T-cell (primary cell): ENCODE measurements at places on chromosomes 1 and 21.
A peak's percentile ranks its signal among the peaks of the same experiment; 100 is the strongest.

DNA sequence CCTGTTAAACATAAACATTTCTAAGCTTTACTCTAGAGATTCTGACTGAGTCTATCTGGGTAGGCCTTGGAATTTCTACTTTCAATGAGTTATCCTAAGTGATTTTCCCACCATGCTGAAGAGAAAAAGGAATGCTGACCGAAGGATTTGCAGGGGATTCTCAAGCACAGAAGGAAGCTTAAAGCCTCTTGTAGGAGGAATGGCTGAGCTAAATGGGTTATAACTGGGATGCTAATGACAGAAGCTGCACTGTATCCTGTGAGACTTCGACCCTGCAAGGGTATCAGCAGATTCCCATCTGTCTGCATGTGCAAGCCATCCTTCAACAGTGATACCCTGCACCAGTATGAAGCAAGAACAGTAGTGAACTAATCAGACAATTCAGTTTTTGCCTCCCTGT is 35.4 kb downstream of the SLC35D1 start:
- DNase-seq = no peak

DNA sequence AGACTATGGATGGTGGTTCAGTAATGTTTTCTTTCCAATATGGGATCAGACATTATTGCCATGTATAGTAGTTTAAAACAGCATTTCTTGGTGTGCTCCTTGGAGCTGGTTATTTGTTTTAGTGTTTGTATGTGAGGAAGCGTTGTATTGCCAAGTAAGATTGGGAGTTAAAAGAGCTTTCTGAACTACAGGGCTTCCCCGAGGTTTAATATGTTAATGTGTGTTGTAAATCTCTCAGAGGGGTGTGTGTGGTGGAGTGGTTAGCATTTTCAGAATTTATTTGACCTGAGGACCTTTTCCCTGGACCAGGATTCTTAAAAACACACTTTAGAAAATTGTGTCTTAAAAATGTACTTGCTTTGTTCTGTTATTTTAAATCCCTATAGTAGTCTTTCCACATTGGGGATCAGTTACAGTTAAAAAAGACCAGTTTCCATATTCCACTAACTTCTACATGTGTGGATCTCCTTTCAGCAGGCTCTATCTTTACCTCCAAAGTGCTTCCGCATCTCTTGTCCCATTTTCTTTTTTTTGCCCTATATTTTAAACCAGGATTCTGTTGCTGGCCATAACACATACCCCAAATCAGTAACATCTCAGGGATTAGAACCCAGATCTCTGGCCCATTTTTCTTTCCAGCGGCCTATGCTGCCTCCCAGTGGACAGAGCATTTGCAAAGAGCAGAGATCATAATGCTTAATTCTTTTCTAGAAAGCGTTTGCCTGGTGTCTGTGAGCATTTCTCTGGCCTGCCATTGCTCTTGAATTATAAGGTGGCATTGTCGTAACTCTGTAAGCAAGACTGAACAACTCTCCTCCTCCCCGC is 58.6 kb downstream of the PBX1 start:
- DNase-seq = no peak

- no peak for DNase-seq
These were observed 3.4 kb downstream of the RIPK4 start for GRCh38 chr21:41763398-41763931.

- DNase-seq = no peak
These were observed 162.4 kb upstream of the BEND5 start for GRCh38 chr1:48939042-48939441.

GRCh38 chr21:44982558-44983250 is 42.9 kb downstream of the SLX9 start:
- DNase-seq = no peak

DNA sequence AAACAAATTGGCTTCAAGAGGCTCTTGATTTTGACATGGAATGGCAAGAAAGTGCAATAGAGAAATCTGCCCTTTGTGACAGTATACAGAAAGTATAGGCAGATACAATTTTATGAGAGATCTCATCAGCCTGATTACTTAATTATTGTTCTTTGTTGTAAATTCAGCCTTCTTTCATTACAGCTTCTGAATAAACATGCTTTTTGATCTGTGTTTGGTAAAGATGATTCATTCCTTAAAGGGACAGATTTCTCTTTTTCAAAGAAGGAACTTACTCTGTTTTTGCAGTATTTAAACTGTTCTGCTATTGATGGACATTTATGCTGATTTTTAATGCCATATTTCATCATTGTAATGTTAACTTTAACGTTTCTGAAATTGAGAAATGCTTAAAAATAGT is 13.7 kb upstream of the MPC2 start:
- no peak for DNase-seq

GRCh38 chr1:150159550-150159949 is 9.8 kb downstream of the PLEKHO1 start:
- DNase-seq = no peak

- DNase-seq = no peak
These were observed 6.2 kb downstream of the FBXO2 start for GRCh38 chr1:11648039-11648438.

GRCh38 chr1:44225761-44226160 is 12.5 kb downstream of the DMAP1 start:
- no peak for DNase-seq

GRCh38 chr1:164695956-164696665 is 137.1 kb downstream of the PBX1 start:
- no peak for DNase-seq

- DNase-seq = no peak
These were observed 7.2 kb downstream of the SZRD1 start for GRCh38 chr1:16374266-16374665.

GRCh38 chr1:111855260-111855659 is 99.6 kb downstream of the DDX20 start:
- DNase-seq = no peak

DNA sequence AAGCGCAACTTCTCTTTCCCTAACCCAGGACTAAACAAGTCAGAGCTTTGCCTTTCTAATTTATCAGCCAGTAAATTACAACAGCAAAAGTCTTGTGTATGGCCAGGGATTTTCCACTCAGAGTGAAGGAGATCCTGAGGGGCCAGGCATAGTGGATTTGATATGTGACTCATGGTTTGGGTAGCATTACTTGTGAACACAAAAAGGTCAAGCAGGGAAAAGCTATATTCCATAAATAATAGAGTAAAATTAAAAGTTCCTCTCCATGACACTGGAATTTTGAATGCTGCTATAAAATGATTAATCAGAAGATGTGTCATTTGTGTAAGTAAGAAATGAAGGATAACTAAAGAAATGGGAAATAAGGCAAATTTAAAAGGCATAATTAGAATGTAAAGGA is 284.8 kb downstream of the HLX start:
- no peak for DNase-seq

GRCh38 chr1:9822897-9823692 is 670 bp downstream of the CLSTN1 start:
- DNase-seq = peak; percentile 23

DNA sequence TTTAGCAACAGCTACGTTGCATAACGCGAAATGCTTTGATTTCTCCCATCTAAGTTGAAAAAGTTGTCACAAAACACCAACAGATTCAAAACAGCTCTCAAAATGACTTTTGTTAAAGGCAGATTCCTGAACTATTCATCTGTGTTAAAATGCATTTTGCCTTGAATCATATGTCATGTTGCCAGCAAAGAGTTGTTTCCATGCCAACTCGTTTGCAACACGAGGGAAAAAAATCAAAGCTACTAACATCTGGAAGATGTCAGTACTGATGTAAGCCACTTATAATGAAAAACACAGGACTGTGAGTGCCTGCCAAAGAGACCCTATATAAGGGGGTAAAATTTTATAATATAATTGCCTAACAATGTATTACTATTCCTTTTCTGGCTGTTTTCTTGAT is 182.7 kb upstream of the PTBP2 start:
- no peak for DNase-seq

GRCh38 chr21:40602080-40602479 is 244.9 kb downstream of the DSCAM start:
- DNase-seq = no peak

- no peak for DNase-seq
These were observed 185.9 kb downstream of the CACNA1E start for GRCh38 chr1:181669246-181669645.

- DNase-seq = no peak
These were observed 30.6 kb upstream of the ADGRL4 start for GRCh38 chr1:79037085-79037484.

GRCh38 chr1:210853276-210853675 is 280.7 kb downstream of the KCNH1 start:
- no peak for DNase-seq

DNA sequence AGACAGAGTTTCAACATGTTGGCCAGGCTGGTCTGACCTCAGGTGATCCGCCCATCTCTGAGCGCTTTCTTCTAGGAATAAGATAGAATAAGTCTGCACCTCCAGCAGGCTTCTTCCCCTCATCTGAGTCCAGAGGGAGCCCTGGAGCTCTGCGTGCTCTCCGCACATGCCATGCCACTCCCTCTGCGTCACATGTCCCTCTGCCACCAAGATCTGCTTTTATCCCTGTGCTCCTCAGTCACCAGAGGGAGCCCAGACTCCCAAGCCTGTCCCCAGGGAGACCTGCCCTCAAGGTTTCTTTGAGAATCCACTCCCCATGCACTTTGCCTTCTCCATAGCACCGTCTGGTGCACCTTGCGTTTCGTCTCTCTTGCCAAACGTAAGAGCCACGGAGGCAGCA is 213.0 kb downstream of the CAMTA1 start:
- no peak for DNase-seq

DNA sequence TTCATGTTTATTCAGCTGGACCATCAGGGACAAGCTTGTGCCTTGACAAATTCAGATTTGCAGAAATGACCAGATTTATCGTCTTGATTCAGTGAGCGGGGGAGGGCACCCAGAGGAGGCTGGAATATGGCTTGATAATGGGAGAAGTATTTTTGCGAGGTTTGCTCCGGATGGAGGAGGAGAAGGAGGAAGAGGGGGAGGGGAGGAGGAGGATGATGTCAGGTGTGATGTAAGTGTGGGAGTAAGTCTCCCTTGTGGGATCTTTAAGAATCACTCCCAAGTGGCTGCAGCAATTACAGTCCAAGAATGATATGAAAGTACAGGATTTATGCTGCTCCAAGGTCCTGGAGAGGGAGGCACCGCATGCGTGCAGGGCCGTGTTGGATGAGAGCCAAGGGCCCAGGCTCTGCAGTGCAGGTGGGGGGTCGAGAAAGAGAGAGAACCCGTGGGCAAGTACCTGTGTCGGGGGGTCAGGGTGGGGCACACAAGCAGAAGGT is 5.6 kb upstream of the ZNF496 start:
- DNase-seq = no peak

DNA sequence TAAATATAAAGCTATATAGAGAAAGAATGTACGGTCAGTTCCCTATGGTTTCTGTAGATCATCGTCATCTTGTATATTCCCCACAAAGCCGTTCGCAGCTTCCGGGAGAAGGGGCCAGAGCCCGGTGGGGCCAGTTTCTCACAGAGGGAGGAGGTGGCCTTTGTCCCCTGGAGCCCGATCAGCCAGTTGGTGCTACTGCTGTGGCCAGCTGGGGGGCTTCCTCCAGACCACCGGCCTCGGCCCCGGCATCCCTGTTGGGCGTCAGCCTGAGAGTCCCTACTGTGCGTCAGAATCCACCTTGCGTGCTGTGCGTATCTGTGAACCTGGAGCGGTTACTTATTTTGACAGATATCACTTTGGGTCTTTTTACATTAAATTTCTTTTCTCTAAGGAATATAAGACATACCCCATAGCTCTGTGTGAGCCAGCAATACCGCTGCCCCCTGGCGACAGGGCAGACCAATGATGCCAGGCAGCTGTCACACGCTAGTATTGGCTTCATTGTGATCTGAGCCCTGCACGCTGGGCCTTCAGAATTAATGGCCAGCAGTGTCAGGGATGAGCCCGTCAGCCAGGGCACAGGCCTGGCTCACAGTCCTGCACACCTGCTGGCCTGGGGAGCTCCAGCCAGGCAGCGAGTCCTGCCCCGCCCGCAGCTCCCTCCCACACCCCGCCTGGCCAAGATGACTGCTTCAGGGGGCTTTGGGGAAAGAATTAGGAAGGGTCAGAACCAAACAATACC is 145.9 kb downstream of the PGBD5 start:
- no peak for DNase-seq

DNA sequence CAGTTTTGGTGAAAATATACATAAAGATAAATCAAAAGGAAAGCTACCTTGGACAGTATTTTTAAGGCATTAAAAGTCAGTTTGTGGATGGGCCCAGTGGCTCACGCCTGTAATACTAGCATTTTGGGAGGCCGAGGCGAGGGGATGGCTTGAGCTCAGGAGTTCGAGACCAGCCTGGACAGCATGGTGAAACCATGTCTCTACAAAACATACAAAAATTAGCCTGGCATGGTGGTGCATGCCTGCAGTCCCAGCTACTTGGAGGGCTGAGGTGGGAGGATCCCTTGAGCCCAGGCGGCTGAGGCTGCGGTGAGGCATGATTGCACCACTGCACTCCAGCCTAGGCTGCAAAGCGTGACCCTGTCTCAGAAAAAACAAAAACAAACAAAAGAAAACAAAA is 1253.8 kb downstream of the MRPL39 start:
- no peak for DNase-seq

DNA sequence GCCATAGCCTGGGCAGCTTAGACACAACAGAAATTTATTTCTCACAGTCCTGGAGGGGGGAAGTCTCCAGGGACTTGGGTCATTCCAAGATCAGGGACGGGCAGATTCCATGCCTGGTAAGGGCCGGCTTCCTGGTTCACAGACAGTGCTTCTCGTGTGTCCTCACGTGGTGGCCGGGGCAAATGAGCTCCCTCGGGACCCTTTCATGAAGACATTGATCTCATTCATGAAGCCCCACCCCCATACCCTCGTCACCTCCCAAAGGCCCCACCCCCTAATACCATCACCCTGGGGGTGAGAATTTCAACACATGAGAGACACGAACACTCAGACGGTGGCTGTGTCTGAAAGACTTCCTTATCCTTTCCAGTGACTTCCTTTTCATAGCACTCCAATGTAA is 51.5 kb downstream of the ACOT7 start:
- no peak for DNase-seq

DNA sequence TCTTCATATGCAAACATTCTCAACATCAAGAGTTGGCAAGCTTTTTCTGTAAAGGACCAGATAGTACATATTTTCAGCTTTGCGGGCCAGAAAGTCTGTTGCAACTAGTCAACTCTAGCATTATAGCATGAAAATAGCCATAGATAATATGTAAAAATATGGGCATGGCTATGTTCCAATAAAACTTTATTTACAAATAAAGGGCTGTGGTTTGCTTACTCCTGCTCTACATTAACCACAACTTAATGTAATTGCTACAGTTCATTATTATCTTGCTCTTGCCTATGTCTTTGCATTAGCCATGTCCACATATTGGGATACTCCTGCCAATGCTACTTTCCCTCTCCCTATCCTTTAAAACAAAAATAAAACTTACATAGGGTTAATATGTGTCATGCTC is 24.5 kb upstream of the CTSK start:
- no peak for DNase-seq

- peak; percentile 92 for DNase-seq
These were observed 27.5 kb upstream of the EPB41 start for GRCh38 chr1:28886731-28887418.

- no peak for DNase-seq
These were observed 14.0 kb upstream of the HLCS start for GRCh38 chr21:36980280-36981048.

- no peak for DNase-seq
These were observed 23.7 kb downstream of the RNF187 start for GRCh38 chr1:228510803-228511413.
